ENCODE measurements at places on chromosomes 7 and 10. TPM values are rescaled to one million over a fixed set of nuclear protein-coding genes. Genes with fewer than 3 reads are reported as not detected.

- no peak for DNase-seq
Observed at GRCh38 chr7:142856565-142857245, 1.8 kb downstream of the EPHB6 start.

DNA sequence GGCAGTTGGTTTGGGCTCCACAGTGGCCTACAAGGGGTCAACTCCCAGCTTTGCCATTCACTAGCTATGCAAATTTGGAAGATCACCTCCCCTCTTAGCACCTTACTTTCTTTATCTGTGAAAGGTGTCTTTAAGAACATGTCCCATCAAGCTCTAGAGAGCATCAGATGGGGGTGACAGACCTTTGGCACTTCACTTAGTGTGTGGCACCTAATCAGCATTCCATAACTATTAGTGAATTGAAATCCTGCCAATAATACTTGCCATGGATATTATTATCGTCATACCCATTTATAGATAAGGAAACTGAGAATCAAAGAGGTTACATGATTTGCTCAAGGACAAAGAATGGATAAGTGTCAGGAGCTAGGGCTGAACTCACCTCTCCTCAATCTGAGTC, 51.9 kb downstream of the PLPP4 start:
- DNase-seq, result no peak

ITGB8 gene
- 27.0 TPM for total RNA-seq

DNA sequence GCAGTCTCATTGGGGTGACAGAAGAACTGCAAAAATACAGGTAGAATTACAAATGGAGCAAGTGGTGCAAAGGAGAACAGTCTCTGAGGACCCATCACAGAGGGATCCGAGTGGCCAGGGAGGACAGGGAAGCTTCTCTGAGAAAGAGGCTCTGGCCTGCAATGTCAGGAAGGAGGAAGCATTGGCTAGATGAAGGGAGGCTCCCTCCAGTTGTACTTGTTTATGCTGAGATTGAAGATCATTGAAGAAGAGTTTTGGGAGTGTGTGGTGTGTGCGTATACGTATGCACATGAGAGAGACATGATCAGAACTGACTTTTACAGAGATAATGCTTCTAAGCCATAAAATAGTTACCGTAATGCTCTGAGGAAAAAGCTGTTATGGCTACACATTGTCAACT, 274.7 kb upstream of the FZD8 start:
- peak; percentile 44 for DNase-seq
